ENCODE measurements at places on chromosomes 2 and 18.

DNA sequence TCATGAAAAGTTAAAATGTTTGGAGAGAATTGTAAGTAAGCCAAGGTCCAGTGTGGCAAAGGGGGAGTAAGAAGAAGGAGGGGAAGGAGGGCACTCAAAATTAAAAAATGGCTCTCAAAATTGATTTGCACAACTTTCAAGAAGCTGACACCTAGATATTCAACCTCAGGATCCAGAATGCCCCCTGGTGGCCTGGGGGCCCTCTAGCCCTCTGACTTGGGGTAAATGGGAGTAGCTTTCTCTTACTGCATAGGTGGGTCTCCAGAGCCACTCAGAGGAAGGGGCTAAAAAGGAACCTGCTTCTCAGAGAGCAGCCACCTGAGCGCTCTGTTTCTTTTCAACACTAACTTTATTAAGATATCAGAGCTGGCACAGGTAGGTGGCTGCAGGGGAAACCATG, 968.5 kb downstream of the BCL11A start:
- DNase-seq = no peak

GRCh38 chr2:190980630-190981209, 33.3 kb downstream of the STAT1 start:
- DNase-seq = no peak

GRCh38 chr2:181655519-181655918, 1.4 kb downstream of the CERKL start:
- DNase-seq = no peak

GRCh38 chr2:12844511-12844910, 127.8 kb downstream of the TRIB2 start:
- DNase-seq = no peak

DNA sequence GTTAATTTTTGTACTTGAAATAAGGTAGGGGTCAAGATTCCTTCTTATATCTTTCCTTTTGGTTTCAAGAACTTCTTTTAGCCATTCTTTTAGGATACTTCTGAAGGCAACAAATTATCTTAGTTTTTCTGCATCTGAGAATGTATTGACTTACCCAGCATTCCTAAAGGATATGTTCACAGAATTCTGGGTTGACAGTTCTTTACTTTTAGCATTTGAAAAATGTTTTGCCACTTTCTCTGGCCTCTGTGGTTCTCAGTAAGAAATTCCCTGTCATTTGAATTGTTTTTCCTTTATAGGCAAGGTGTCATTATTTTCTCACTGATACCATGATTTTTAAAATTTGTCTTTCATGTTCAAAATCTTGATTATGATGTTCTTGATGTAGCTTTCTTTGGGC, 162.4 kb downstream of the GALNT1 start:
- no peak for DNase-seq

DNA sequence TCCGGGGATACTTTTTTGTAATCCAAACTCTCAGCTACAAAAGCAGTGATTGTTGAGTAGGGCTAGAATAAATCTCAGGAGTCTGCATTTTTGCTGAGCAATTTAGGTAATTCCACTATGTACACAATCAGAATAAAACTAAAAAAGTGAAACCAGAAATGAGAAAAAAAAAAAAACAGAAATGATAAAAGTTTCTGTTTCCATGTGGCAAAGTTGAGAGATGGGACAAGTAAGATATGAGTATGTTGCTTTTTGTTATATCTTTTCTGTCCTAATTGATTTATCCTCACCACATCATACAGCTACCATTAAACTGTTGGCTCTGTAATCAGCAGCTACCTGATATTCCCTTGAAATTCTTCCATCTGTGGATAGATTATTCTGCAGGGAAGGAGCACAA, 92.7 kb downstream of the VWC2L start:
- DNase-seq = no peak
